ENCODE measurements at places on chromosomes 11 and 22.

DNA sequence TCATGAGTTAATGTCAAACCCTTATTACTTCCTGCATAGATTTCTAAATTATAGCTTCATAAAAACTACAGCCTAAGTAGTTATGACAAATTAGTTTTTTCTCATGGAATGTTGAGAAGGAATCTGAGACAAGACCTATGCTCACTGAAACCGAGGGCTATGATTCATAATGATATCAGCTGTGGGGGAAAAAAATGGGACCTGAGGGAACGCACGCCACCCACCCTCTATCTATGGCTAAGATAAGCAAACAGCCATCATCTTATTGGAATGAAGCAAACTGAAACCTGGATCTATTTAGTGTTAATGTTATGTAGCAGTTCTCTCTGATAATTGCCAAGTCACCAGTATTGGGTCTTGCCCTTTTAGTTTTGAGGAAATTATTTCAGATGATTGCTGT lies 906.9 kb upstream of the RAG2 start:
- DNase-seq, result no peak
- no peaks in the 10 kb centered on the region for H3K36me3 ChIP-seq
- no peaks in the 10 kb centered on the region for H3K27me3 ChIP-seq
- no peak overlapping the region for H3K4me3 ChIP-seq
- H3K27ac ChIP-seq, result no peak overlapping the region

DNA sequence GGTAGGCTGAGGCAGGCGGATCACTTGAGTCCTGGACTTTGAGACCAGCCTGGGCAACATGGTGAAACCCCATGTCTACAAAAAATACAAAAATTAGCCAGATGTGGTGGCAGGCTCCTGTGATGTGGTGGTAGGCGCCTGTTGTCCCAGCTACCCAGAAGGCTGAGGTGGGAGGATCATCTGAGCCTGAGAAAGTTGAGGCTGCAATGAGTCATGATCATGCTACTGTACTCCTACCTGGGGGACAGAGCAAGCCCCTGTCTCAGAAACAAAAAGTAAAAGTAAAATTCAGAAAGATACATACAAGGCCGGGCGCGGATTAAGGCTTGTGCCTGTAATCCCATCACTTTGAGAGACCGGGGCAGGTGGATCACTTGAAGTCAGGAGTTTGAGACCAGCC lies 6.3 kb downstream of the LDHAL6A start:
- peaks cover 5% of the 10 kb centered on the region for H3K4me1 ChIP-seq
- no peaks in the 10 kb centered on the region for H3K36me3 ChIP-seq
- H3K27ac ChIP-seq, result no peak overlapping the region
- DNase-seq, result peak; percentile 39

GRCh38 chr11:9380773-9381172 lies 3.7 kb upstream of the IPO7 start:
- no peak overlapping the region for H3K27ac ChIP-seq
- H3K4me3 ChIP-seq, result no peak overlapping the region
- no peak for DNase-seq
- H3K36me3 ChIP-seq, result peaks cover 5% of the 10 kb centered on the region
- H3K27me3 ChIP-seq, result no peaks in the 10 kb centered on the region

DNA sequence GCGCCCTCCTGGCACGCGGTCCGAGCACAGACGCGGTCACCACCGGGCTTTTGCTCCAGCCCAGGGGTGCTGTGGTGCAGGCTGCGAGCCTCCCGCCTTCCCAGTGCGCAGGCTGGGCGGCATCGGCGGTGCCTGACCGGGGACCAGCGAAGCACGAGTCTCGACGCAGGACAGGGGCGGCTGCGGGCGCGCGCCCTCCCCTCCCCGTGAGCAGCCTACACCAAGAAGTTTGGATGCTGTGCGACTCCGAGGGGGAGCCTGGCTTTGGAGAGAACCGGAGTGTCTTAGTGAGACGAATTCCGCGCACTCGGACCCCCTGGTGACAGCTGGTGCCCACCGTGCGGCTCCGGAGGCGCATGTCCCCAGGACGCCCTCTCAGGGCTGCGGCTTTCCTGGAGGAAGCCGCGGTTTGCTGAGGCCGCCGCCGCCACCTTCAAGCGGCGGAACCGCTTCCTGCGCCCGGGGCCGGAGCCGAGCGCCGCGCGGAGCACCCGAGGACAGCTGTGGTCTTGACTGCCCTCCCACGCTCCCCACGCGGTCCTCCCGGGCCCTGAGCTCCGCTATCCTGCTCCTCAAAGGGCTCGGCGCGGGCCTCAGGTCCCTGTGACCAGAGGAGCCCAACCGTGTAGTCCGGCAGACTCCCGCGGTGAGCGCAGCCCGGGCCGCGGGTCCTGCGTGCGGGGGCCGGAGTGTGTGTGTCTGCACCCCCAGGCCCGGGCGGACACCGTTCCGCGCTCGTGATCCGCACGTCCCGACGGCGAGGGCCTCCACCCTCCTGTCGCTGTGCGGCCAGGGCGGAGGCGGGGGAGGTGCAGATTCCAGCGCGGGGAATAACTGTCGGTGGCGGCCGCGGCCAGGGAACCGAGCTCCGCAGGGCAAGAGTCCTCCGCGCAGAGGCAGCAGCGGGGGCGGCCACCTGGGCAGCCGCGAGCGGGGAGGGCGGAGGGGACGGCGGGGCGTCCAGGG lies 1.7 kb downstream of the FGF3 start:
- no peak overlapping the region for H3K4me3 ChIP-seq
- H3K4me1 ChIP-seq, result no peaks in the 10 kb centered on the region
- DNase-seq, result no peak
- H3K36me3 ChIP-seq, result no peaks in the 10 kb centered on the region
- peaks cover 36% of the 10 kb centered on the region for H3K27me3 ChIP-seq

DNA sequence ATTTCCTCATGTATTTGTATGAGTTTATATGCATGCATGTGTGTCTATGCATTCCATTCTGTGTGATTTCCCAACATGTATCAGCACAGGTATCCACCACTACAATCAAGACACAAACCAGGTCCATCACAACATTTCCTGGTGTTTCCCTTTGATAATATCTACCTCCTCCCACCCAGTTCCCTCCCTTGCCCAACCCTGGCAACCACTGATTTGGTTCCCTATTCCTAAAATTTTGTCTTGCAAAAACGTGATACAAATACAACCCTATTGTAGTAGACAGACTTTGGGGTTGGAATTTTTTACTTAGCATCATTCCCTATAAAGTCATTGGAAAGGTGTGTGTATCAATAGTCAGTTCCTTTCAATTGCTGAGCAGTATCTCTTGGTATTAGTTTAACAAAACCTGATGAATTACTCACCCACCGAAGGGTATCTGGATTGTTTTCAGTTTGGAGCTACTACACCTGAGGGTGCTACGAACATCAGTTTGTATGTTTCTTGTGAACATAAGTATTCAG lies 51.8 kb upstream of the IGLL5 start:
- H3K27me3 ChIP-seq, result no peaks in the 10 kb centered on the region
- no peak overlapping the region for H3K27ac ChIP-seq
- no peak overlapping the region for H3K4me3 ChIP-seq
- peaks cover 10% of the 10 kb centered on the region for H3K4me1 ChIP-seq
- DNase-seq, result no peak

- H3K4me1 ChIP-seq, result no peaks in the 10 kb centered on the region
- no peak overlapping the region for H3K4me3 ChIP-seq
- no peak overlapping the region for H3K27ac ChIP-seq
- no peak for DNase-seq
- no peaks in the 10 kb centered on the region for H3K27me3 ChIP-seq
These were observed 41.0 kb upstream of the OLFML1 start for GRCh38 chr11:7444091-7444981.

DNA sequence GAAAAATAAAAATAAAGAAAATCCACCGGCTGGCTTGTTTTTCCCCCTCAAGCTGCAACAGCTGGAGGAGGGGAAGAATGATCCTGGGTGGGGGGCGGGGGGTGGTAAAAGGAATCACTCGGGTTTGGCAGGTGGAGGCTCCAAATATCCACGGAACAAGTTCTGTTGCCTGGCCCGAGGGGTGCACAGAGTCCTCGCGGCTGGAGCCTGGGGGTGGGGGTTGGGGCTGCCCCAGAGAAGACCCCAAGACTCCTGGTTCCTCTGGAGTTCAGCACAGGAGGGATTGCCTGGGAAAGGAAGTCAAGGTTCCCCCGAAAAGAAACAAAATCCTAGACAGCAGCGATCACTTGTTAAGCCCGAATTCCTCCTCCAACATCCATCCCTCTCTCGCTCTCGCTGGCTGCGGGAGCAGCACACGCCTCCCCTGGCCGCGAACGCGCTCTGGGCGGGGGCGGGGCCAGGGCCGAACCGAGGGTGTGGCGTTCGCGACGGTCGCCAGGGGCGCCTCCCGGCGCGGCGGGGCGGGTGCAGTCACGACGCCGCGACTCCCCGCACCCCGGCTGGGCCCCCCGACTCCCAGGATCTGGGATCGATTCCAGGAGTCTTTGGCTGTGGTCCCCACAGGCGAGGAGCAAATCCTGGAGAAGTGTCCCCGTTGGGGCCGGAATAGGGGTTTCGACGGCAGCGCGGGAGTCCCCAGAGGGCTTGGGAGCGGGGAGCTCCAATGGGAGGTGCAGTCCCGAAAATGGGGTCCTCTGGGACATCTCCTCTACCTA lies at the start of gene KCNA4:
Gene KCNA4 (minus strand): TSS at position 443 of the 776 bp plus-strand sequence. CDS start 4,352 bp downstream, outside the sequence.
- H3K4me3 ChIP-seq, result no peak within 1 kb of the TSS
- H3K4me1 ChIP-seq, result no peaks in the 10 kb centered on the region
- H3K36me3 ChIP-seq, result no peaks in the 10 kb centered on the region
- peaks cover 22% of the 10 kb centered on the region for H3K27me3 ChIP-seq
- peak; percentile 11 for DNase-seq
- no peak within 1 kb of the TSS for H3K27ac ChIP-seq

DNA sequence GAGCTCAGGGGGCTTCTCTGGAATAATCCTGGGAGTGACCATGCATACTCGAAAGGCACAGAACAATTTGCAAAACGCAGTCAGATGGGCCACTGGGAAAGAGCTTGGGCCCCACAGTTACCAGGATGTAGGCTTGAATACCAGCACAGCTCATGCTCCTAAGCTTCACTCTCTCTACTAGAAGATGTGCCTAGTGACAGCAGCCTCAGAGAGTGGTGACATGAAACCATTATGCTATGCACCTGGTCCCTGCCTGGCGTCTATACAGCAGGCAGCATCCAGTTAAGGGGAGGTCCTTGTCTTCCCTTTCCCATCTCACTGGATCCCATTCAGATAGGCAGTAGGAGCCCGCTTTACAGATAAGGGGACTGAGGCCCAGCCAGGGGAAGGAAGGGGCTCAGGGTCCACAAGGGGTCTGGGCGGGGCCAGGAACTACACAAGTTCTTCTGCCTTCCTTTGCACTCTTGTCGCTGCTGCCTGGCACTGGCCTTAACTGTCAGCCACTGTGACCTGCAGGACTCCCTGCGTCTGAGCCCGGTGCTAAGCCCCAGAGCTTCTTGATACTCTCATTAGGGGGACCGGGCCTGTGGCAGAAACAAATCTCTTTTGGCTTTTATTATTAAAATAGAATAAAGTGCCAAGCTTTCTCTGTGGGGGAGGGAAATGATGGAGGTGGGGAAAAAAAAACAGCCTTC lies 21.2 kb upstream of the RASD2 start:
- no peaks in the 10 kb centered on the region for H3K4me1 ChIP-seq
- H3K36me3 ChIP-seq, result no peaks in the 10 kb centered on the region
- no peak overlapping the region for H3K27ac ChIP-seq
- no peak for DNase-seq
- H3K4me3 ChIP-seq, result no peak overlapping the region

- H3K4me1 ChIP-seq, result peaks cover 66% of the 10 kb centered on the region
- peak overlapping the region; percentile 46 for H3K4me3 ChIP-seq
- peak; percentile 59 for DNase-seq
- H3K36me3 ChIP-seq, result peaks cover 69% of the 10 kb centered on the region
- H3K27me3 ChIP-seq, result no peaks in the 10 kb centered on the region
These were observed 89.9 kb downstream of the PPP6R3 start for GRCh38 chr11:68550485-68550817.

- H3K36me3 ChIP-seq, result peaks cover 61% of the 10 kb centered on the region
- H3K4me3 ChIP-seq, result no peak overlapping the region
- H3K4me1 ChIP-seq, result no peaks in the 10 kb centered on the region
- no peaks in the 10 kb centered on the region for H3K27me3 ChIP-seq
- DNase-seq, result no peak
- H3K27ac ChIP-seq, result no peak overlapping the region
These were observed 12.1 kb downstream of the DCUN1D5 start for GRCh38 chr11:103079833-103080232.

DNA sequence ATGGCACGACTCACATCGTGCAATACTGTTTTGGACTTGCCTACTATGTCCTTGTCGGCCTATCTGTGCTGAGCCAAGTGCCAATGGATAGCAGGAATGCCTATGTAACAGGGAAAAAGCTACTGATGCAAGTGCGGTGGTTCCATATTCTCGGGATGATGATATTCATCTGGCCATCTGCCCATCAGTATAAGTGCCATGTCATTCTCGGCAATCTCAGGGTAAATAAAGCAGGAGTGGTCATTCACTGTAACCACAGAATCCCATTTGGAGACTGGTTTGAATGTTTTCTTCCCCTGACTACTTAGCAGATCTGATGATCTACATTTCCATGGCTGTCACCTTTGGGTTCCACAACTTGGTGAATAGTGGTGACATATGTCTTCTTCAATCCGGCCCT lies 20.1 kb downstream of the OOSP3 start:
- H3K27ac ChIP-seq, result no peak overlapping the region
- H3K4me3 ChIP-seq, result no peak overlapping the region
- no peaks in the 10 kb centered on the region for H3K4me1 ChIP-seq
- peaks cover 6% of the 10 kb centered on the region for H3K27me3 ChIP-seq
- DNase-seq, result no peak

GRCh38 chr11:44910591-44910990 lies 40.1 kb downstream of the TP53I11 start:
- DNase-seq, result no peak
- H3K36me3 ChIP-seq, result no peaks in the 10 kb centered on the region

- no peaks in the 10 kb centered on the region for H3K36me3 ChIP-seq
- H3K4me1 ChIP-seq, result no peaks in the 10 kb centered on the region
- H3K27ac ChIP-seq, result no peak overlapping the region
- H3K4me3 ChIP-seq, result no peak overlapping the region
These were observed 101.9 kb downstream of the ARL14EP start for GRCh38 chr11:30424844-30425243.

DNA sequence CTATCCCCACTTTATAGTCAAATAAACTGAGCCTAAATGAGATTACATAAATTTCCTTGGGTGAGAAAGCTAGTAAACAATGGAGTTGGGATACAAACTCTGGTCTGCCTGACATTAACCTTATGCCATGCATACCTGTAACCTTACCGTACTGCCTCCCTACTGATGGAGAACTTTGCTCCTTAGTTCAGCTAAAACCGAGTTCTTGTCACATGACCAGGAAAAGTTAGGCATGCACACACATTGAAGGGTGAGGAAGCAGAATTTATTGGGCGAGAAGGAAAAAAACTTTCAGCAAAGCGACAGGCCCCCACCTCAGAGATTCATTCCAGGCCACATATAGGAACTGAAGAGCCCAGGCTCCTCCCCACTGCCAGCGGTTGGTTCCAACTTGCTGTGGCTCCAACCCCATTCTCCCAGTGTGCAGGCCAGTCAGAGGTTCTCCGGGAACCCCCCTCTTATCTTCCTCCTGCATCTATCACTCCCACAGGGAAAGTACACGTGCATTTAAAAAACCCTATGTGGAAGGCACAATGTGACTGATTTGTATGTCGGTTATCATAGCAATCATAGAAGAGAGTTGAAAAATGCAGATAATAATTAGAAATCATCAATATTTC lies 3.2 kb upstream of the PIWIL4 start:
- no peaks in the 10 kb centered on the region for H3K4me1 ChIP-seq
- H3K27me3 ChIP-seq, result no peaks in the 10 kb centered on the region
- no peak for DNase-seq
- no peak overlapping the region for H3K27ac ChIP-seq

Data from activated CD4-positive, alpha-beta T cell treated with anti-CD3 and anti-CD28 coated beads for 36 hours (primary cell).